T1000 (cell line): ENCODE measurements at places on chromosomes 13 and 19.

- no peak for DNase-seq
Measured at GRCh38 chr19:51520728-51521127, 10.7 kb downstream of the SIGLEC6 start.

DNA sequence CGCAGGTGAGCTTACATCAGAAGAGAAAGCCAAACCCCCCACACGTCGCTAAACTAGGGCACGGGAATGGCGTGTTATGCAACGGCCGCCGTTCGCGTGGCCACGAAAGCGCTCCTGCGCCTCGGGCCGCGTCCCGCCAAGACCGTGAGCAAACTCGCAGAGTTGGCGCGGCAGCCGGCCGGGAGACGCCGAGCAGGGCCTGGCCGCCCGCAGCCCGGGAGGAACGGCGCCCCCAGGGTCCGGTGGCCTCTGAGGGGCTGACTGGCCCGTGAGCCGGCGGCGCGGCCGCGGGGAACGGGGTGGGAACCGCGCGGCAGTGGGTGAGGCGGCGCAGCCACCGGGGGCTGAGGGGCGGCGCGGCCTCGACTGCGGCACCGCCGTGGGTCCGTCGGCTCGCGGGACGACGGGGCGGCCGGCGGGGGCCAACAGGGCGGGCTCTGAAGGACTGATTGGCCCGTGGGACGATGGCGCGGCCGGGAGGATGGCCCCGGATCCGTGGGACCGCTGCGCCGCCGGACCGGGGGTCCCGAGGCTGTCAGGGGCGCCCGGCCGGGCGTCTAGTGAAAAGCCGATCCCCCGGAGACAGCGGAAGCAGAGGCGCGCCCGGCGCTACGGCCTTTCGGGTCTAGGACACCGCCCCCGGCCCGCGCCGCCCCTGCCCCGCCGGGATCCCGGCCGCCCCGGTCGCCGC is 903 bp downstream of the LATS2 start:
- no peak for DNase-seq

DNA sequence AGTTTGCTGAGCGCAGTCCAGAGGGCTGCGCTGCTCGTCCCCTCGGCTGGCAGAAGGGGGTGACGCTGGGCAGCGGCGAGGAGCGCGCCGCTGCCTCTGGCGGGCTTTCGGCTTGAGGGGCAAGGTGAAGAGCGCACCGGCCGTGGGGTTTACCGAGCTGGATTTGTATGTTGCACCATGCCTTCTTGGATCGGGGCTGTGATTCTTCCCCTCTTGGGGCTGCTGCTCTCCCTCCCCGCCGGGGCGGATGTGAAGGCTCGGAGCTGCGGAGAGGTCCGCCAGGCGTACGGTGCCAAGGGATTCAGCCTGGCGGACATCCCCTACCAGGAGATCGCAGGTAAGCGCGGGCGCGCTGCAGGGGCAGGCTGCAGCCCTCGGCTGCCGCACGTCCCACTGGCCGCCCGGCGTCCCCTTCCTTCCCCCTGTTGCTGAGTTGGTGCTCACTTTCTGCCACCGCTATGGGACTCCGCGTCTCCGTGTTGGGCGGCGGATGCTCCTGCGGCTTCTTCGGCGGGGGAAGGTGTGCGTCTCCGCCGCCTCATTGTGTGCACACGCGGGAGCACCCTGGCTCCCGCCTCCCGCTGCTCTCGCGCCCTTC is 772 bp downstream of the GPC6 start:
- DNase-seq = peak; percentile 61

GRCh38 chr13:80860845-80861244 is 519.9 kb upstream of the SPRY2 start:
- no peak for DNase-seq

DNA sequence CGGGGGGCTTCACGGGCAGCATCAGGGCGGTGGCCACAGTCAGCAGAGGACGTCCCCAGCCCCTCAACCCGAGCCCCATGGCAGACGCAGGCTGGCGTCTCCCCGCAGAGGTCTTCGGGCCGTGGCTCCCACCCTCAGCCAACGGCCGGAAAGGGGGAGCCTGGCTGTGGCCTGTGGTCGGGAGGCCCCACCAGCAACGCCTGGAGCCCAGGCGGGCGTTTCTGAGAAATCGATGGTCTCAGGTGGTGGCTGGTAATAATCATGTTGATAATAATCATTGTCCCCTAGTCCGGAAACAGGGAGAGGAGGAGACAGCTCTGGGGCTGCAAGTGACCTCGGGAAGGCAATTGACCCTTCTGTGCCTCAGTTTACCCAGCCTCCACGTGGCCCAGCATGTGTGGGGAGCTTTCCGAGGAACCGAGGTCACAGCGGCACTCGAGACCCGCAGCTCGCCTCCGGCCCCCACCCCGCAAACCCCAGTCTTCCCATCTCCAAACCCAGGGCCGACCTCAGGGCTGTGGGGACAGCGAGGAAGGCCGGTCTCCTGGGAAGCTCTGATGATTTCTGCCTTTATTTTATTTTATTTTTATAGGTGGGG is at the start of gene PRSS57:
Gene PRSS57 (minus strand): TSS at position 101 of the 598 bp plus-strand sequence. CDS start 22 bp downstream, at position 79.
- DNase-seq = no peak

- no peak for DNase-seq
Measured at GRCh38 chr13:112710855-112711527, 21.2 kb downstream of the ATP11A start.

DNA sequence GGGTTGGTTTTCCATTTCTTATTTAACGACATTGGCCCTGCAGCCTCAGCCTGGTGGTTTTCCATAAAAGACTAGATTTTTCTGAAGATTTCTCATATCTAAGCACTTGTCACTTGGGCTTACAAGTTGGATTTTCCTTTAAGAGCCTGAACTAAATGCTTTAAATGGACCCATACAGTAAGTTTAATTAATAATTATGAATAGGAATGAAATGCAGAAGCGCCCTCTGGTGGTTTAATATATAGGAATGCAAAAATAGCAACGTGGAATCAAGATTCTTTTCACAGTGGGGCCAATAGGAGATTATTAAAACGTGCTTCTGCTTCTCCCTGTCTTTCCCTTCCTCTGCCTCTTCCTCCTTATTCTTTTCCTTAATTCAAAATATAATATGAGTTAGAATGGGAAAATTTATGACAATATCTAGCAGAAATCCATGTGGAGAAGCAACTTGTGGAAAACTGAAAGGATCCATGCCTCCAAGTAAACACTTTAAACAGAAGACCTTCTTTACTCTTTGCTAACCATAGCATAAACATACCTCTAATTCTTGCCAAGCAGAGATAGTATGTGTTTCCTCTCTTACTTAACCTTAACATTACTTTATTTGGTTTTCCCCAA is 324.0 kb downstream of the GPC5 start:
- no peak for DNase-seq

DNA sequence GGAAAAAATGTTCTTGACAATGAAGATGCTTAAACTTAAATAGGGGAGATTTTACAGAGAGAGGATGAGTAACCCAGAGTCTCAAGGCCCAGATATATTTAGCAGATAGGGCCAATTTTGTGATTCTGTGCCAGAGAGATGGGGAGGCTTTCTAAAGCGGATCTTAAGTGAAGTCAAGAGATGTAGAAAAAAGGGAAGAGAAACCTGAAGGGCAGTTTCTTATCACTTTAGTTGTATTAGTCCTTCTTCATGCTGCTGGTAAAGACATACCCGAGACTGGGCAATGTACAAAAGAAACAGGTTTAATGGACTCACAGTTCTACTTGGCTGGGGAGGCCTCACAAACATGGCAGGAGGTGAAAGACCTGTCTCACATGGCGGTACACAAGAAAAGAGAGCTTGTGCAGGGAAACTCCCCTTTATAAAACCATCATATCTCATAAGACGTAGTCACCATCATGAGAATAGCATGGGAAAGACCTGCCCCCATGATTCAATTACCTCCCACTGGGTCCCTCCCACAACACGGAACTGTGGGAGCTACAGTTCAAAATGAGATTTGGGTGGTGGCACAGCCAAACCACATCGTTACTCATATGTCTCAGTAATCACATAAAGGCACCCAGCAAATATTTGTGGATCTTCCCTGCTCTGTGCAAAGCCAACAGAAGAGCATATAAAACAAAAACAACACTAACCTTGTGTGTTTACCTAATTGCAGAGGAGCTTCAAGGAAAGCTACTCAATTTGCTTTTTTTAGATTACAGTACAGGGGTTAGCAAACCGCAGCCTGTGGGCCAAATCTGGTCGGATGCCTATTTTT is 102.6 kb upstream of the MYCBP2 start:
- peak; percentile 0 for DNase-seq

DNA sequence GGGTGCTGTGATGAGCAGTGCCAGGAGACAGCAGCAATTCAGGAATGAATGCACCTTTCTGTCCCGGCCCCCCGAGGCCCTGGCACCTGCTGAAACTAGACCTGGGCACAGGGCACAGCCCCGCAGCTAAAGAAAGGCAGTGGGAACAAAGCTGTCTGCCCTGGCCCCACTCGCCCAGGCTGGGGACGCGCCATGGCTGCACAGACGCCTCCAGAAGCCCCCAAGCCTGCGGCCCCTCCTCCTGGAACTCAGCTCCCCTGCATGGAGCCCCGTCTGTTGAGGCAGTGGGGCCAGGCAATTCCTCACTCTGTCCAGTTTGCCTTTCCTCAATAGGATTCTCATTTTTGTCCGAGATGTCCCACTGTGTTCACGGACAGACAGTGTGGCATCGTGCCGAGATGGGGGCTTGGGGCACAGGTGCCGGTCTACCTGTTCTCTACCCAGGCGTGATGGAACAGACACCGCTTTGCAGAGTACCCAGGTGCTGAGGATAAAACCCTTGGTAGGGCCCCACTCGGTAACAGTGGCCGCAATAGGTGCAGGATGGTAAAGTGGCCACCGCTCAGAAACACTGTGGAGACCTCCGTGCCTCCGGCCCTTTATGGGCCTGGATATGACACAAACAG is 146.5 kb upstream of the SOX1 start:
- no peak for DNase-seq

- no peak for DNase-seq
Measured at GRCh38 chr19:44738603-44739558, 9.6 kb upstream of the BCL3 start.

GRCh38 chr19:45091031-45091923 is 1.7 kb upstream of the PPP1R37 start:
- peak; percentile 97 for DNase-seq

DNA sequence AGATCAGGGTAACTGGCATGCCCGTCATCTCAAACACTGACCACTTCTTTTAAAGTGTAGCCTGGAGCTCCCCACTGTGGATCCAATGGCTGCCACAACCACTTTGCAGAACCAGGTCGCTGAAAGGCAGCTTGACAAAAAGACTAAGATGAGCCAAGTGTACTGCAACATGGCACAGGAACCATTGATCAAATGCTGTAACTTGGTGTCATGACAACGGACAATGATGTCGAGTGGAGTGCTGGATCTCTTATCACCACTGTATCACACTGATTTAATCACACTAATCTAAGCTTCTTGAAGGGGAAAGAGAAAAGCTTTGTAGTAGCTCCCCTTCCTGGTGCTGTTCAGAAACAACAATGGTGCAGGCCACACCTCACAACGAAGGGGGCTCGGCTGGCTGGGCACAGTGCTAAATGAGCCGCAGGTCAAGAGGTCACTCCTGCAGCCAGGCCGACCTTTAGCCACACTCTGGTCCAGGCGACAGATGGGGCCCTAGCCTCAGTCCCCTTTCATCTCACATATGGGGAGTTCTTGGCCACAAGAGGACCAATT is 2.2 kb upstream of the TNFRSF19 start:
- DNase-seq = no peak

DNA sequence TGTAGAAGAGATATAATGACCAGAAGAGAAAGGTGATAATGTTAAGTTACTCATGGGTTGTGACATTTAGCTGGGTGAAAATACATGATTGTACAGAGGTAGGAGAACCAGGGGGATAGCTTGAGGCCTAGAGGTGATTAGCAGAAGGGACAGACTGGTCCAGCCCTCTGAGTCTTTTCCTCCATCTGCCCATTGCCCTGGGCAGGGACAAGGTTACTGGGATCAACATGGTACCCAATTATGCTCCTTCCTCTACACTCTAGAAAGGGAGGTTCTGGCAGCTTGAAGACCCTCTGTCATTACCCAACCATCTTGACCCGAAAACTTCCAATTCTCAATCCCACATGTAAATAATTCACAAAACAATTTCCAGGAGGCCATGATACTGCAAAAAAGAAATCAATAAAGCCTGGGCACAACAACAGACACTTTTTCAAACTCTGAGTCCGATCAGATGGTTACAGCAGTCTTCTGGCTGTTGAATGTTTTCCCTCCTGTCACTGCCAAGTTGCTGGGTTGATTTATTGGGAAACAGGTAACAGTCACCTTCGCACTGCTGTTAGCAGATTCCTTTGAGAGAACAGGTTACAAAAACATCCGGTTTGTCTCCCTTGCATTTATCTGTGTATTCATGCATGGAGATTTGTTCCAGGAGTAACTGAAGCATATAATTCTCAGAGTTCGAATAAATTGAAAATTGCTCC is 239.1 kb upstream of the HTR2A start:
- no peak for DNase-seq

DNA sequence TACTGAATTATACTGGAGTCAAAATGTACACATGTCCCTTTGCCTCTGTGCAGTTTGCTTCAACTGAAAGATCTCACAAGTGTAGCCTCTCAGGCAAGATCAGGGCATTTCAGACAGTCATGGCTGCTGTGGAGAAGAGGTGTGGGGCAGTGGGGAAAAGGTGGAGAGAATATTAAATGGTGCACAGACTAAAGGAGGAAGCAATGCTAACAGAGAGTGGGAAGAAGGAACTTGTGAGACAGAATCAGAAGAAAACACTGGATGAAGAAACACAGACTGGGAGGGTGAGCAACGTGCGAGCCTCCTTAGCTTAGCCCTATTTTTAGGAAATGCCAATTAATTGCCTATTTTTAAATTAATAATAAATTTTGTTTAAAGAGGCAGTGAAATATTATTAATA is 49.6 kb upstream of the RAP2A start:
- DNase-seq = no peak

- peak; percentile 5 for DNase-seq
Measured at GRCh38 chr13:76383676-76384461, 502.3 kb downstream of the KCTD12 start.
